Activated CD4-positive, alpha-beta memory T cell treated with anti-CD3 and anti-CD28 coated beads for 36 hours (primary cell): ENCODE measurements at places on chromosomes 4 and X. TPM values are rescaled to one million over a fixed set of nuclear protein-coding genes. Genes with fewer than 3 reads are reported as not detected.

The NWD2 gene
- not detected for total RNA-seq

DNA sequence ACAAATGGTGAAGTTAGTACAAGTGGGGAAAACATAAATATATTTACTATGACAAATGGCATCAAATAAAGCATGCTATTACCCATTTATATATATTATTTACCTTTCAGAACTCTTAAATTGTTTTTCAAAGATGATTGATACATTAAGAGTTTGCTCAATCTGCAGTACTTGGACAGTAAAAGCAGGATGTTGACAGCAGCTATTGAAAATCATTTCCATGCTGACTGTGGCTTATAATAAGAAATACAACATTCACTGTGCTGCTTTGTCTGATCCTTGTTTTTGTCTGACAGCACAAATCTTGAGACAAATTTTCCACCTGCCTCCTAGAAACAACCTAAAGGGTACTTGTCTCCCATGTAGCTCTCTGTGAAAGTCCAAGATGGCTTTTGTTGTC is 134.1 kb upstream of the FAT1 start:
- no peaks in the 10 kb centered on the region for H3K36me3 ChIP-seq
- H3K27ac ChIP-seq = no peak overlapping the region
- H3K4me3 ChIP-seq = no peak overlapping the region
- no peak for DNase-seq
- no peaks in the 10 kb centered on the region for H3K4me1 ChIP-seq

DNA sequence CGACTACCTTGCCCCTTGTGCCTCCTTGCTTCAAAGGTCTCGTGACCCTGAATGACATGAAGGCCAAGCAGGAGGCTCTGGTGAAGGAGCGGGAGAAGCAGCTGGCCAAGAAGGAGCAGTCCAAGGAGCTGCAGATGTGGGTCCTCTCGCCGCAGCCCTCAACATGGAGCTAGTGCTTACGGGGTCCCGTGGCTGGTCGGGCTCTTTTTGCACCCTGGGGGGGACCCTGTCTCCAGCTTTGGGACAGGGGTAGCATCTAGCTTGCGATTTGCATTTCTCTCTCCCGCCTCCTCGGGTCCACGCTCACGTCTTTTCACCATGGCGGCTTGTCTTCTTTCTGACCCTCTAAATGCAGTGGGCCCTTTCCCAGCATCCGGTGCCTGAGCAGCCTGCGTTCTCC is 1.8 kb downstream of the FAM50A start:
- DNase-seq = no peak
- H3K36me3 ChIP-seq = peaks cover 18% of the 10 kb centered on the region
- H3K4me1 ChIP-seq = peaks cover 13% of the 10 kb centered on the region
- no peak overlapping the region for H3K4me3 ChIP-seq
- H3K27me3 ChIP-seq = no peaks in the 10 kb centered on the region
- no peak overlapping the region for H3K27ac ChIP-seq

DNA sequence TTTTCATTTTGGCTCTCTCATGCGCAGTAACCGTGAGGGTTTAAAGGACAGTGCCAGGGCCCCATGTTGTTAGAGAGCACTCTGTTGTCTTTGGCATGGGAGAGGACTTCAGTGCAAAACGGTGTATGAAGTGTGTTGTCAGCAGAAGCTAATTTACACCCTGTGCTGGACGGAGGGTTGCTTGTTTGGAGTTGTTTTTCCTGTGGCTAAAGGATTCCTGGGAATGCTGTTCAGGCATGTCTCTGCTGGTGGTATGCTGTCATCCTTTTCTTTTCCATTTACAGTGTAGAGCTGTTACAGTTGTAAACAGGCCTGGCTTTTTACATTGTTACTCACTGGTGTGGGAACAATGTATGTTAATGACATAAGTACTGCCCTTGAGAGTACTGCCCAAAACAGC is 206.3 kb downstream of the CBR4 start:
- no peak for DNase-seq
- no peaks in the 10 kb centered on the region for H3K4me1 ChIP-seq
- no peak overlapping the region for H3K27ac ChIP-seq

The SUPT20HL2 gene
- total RNA-seq = not detected

- no peak overlapping the region for H3K4me3 ChIP-seq
- no peaks in the 10 kb centered on the region for H3K36me3 ChIP-seq
- H3K27me3 ChIP-seq = no peaks in the 10 kb centered on the region
These were observed 222.0 kb upstream of the HHIP start for GRCh38 chr4:144423930-144424329.

GRCh38 chr4:25904748-25905082 is 9.3 kb upstream of the SMIM20 start:
- no peak overlapping the region for H3K4me3 ChIP-seq
- no peak for DNase-seq
- H3K36me3 ChIP-seq = peaks cover 3% of the 10 kb centered on the region
- H3K4me1 ChIP-seq = peaks cover 14% of the 10 kb centered on the region
- no peaks in the 10 kb centered on the region for H3K27me3 ChIP-seq

DNA sequence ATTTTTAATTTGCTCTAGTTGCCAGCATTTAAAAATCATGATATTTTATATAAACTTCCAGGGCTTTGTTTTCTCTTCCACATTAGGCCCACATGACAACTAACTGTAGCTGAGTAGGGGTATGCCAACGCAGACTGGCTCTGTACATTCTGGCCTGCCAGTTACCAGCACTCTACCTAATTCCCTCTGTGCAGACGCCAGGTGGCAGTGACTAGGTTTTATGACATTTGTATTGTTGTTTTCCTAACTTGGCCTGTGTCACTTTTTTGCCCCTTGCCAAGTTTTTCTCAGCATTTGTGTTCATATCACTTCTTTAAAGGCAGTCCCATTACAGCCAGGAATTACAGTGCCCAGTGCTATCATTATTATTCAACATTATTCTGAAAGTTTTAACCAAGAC is 347.5 kb downstream of the NKX6-1 start:
- peaks cover 2% of the 10 kb centered on the region for H3K4me1 ChIP-seq
- H3K27me3 ChIP-seq = no peaks in the 10 kb centered on the region
- H3K27ac ChIP-seq = no peak overlapping the region

DNA sequence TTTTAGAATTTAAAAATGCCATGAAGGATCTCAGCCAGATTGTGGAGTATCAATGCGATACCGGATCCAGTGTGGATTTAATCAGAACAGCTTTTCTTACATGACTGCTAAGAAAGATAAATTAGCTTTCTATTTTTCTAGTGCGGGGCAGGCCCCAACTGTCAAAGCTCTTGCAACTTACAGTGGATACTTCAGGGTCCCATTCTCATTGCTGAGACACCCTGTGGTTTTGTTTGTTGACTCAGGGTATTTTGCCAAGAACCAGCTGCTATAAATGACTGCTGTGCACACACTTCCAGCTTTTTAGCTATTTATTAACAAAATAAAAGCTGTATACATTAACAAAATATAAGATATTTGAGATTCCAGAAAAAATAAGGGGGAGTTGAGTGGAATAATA is 166.4 kb downstream of the DCLK2 start:
- no peak for DNase-seq
- H3K27ac ChIP-seq = no peak overlapping the region
- H3K27me3 ChIP-seq = peaks cover 6% of the 10 kb centered on the region
- no peaks in the 10 kb centered on the region for H3K4me1 ChIP-seq

The CLDN2 gene
- not detected for total RNA-seq

The GATA1 gene
- total RNA-seq = not detected

- no peaks in the 10 kb centered on the region for H3K36me3 ChIP-seq
- no peaks in the 10 kb centered on the region for H3K4me1 ChIP-seq
- H3K27me3 ChIP-seq = no peaks in the 10 kb centered on the region
- no peak overlapping the region for H3K4me3 ChIP-seq
- no peak overlapping the region for H3K27ac ChIP-seq
- no peak for DNase-seq
These were observed 15.5 kb upstream of the CYLC1 start for GRCh38 chrX:83845397-83845796.
